ENCODE measurements at places on chromosomes 7 and 10.
A peak's percentile ranks its signal among the peaks of the same experiment; 100 is the strongest.

GRCh38 chr10:62426086-62426485, 51.9 kb downstream of the ZNF365 start:
- no peak for DNase-seq

GRCh38 chr10:54124209-54124885, 676.7 kb downstream of the PCDH15 start:
- DNase-seq, result no peak

GRCh38 chr10:45006276-45007030, 5.7 kb downstream of the ZNF22 start:
- DNase-seq, result no peak

GRCh38 chr7:149570784-149571183, 73.2 kb upstream of the ZNF746 start:
- no peak for DNase-seq

GRCh38 chr10:78251016-78251385, 217.3 kb downstream of the RPS24 start:
- DNase-seq, result no peak

DNA sequence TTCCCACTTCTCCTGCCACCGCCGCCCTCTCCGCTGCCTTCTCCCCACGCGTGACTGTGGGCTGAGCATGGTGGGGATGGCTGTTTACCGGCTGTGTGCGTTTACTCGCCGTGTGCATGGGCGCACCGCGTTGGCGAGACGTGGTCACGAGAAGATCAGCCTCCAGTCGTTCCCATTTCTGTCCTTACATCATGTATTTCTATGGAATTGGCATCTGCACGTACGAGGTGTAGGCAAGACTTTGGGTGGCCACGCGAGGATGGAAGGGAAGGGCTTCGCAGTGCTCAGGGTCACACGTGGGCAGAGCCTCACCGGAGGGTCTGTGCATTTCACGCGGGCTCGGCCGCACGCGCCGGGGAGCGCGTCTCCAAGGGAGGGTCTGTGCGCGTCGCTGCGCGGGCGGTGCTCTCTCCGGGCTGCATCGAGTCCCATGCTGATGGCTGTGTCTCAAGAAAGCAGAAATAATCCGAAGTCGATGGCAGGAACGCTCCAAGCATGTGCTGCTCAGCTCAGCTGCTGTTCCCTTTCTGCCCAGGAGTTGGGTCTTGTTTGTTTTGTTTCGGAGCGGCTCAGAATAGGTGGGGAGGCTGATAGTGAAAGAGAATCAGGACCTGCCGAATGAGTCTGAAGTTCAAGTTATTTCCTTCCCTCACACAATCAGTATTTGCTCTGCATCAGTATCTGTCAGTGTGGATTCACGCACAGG, 973 bp downstream of the CAMK1D start:
- DNase-seq, result no peak

GRCh38 chr10:132469197-132469884, 68.2 kb upstream of the INPP5A start:
- DNase-seq, result peak; percentile 93

DNA sequence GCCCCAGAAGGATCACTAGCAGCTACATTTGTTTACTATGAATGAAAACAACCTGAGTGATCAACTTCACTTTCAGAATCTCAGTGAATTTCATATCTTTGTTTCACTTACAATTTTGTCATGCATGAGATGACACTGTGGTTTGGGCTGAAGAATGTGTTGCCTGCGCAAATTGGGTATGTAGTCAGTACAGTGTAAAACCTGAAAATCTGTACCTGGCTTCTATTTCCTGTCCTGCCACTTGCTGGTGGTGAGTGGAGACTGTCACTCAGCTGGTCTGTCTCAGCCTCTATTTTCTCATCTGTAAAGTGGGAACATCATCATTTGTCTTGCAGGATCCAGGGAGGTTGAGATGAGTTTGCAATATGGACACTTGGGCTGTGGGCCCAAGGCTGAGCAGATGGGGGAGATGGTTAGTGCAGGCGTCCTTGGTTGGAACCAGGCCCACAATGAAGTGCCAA, 118.0 kb downstream of the WDFY4 start:
- DNase-seq, result no peak

DNA sequence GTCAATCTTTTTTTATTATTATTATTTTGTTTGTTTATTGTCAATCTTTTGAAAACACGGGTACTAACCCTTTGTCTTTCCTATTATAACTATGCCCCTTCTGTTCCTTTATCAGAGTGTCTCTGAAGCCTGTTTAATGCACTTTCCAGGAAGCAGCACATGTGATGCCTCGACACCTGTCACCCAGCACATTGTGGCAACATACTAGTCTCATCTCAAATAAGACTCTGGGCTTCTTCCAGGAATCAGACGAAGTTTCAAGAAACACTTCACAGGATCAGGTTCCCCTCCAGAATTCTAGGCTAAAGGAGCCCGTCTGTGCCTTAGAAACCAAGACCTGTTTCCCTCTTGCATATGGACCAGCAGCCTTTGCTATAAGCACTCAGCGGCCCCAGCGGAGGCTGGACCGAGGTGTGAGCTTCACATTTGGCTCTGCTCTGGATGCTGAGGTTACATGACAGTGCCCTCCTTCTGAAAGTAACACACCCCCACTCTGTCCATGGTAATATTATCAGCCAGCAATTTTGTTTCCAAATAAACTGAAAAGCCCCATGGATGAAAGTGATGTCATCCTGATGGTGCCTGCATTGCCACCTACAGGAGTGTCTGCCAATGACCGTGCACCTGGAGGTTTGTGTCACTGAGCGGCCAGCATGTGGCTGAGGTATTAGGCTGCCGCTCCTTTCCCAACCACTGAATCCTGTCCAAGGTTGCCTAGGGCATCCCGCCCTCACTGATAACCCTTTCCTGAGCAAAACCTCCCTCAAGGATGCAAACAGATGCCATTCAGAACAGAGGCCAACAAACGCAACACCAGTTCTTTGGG, 38.1 kb downstream of the MKI67 start:
- DNase-seq, result no peak

Data from NCI-H526 treated with DMSO at 0.1 percent for 48 hours (cell line).